ENCODE measurements at places on chromosomes 2 and 18. TPM values are rescaled to one million over a fixed set of nuclear protein-coding genes. Genes with fewer than 3 reads are reported as not detected.

SH3BP4 gene
- 62.1 TPM for total RNA-seq

FANCL gene
- total RNA-seq: 13.2 TPM

ANKRD39 gene
- 29.4 TPM for total RNA-seq

ILKAP gene
- 20.7 TPM for total RNA-seq

EVX2 gene
- not detected for total RNA-seq

All from bronchus fibroblast of lung (primary cell).